Left kidney (tissue), 8 donors: ENCODE measurements at places on chromosomes 16 and 17. TPM values are rescaled to one million over a fixed set of nuclear protein-coding genes. Genes with fewer than 3 reads are reported as not detected.
A peak's percentile ranks its signal among the peaks of the same experiment; 100 is the strongest.

Gene WFIKKN2
- 0.71 TPM for polyA plus RNA-seq

- peak; percentile 61 for DNase-seq
Measured at GRCh38 chr17:37130984-37131446, 182.3 kb downstream of the AATF start.

- DNase-seq: no peak
Measured at GRCh38 chr16:991773-992172, 10.2 kb downstream of the SOX8 start.

- DNase-seq: no peak
Measured at GRCh38 chr16:3810198-3810664, 70.3 kb downstream of the CREBBP start.

GRCh38 chr17:55090079-55090492 is 121.5 kb downstream of the STXBP4 start:
- no peak for DNase-seq

- DNase-seq: no peak
Measured at GRCh38 chr17:44965481-44966234, 2.4 kb downstream of the C1QL1 start.

DNA sequence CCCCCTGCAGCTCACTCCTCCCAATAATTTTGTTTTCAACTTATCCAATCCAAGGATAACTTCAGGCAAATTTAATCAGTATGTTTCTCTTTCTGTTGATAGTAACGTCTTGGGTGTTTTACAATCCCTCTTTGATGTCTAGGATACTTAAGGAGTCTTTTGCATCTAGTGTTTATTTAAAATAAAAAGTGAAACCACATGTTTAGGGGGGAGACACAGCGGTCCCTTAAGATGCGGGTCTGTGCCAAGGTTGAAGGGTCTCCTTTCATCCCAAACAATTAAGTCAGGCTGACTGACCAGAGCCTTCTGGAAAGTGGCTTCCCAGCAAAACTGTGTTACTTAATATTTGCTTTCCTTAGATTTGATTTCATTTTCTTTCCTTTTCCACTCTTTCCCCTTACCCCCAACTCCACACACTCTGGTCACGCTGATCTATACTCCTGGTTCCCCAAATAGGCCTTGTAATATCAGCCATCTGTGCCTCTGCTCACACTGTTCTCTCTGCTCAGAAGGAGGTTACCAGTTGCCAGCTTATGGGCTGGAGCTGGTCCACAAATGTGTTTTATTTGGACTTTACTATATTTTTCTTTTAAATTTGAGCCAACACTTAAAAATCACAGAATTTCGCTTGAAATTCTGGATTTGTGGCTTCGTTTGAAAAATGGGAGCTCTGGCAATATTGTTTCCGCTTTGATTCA is 11.2 kb downstream of the ANKS4B start:
- no peak for DNase-seq
